Skin of body (tissue), 3 donors: ENCODE measurements at places on chromosomes 5 and 9.

GRCh38 chr5:170552621-170553115, 48.8 kb downstream of the KCNIP1 start:
- peak; percentile 94 for DNase-seq

- no peak for DNase-seq
Observed at GRCh38 chr5:102283102-102283797, 12.8 kb downstream of the SLCO4C1 start.

DNA sequence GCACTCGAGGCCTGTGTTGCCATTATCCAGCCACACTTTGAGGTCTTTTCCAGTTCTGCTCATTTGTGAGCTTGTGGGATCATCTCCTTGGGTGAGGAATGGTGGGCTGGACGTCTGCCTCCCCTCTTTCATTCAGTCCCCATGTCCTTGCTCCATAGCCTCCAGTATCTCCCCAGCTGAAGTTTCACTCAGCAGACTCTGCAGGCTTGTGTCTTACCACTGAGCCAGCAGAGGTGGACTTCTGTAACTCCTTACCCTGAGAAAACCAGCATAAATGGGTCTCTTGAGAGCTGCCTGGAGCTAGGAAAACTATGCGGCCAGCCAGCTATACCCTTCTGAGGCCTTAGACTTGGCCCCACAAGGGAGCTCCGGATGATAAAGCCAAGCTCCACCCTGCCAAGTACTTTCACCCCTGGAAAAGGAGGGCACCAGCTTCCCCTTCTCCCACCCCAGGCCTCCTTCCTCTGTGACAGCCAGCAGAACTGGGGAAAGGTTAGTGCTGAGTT, 12.2 kb downstream of the IRF1 start:
- no peak for DNase-seq

DNA sequence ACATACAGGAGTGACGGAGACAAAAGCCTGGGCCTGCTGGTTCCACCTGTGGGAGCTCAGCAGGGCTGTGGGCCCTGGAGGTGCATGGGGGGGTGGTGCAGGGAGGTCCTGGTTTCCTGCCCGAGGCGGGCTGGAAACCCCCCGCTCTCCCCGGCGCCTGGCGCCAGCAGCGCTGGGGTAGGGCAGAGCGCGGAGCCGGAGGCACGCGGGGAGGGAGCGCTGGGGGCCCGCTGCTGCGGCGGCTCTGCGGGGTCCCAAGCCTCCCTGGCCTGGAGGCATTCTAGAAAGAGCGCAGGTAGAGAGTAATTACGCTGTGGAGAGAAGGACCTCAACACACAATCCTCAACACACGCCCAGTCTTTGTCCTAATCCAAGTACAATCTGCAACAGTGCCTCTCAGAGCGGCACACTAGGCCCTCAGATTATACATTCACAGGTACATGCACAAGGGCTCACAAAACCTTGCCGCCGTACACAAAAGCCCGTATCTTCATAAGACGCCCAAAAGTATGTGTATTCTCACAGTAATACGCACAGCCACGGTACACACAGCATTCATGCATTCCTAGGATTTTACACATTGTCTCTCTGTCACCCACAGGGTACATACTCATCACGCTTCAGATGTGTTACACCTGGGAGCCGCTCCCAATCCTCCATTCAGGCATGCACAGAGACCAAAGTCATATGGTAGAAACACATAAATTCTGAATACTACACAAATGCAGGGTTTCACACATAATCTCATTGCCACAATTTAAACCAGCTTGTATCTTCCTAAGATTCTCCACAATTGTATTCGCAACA, 2.1 kb upstream of the HAND1 start:
- no peak for DNase-seq

DNA sequence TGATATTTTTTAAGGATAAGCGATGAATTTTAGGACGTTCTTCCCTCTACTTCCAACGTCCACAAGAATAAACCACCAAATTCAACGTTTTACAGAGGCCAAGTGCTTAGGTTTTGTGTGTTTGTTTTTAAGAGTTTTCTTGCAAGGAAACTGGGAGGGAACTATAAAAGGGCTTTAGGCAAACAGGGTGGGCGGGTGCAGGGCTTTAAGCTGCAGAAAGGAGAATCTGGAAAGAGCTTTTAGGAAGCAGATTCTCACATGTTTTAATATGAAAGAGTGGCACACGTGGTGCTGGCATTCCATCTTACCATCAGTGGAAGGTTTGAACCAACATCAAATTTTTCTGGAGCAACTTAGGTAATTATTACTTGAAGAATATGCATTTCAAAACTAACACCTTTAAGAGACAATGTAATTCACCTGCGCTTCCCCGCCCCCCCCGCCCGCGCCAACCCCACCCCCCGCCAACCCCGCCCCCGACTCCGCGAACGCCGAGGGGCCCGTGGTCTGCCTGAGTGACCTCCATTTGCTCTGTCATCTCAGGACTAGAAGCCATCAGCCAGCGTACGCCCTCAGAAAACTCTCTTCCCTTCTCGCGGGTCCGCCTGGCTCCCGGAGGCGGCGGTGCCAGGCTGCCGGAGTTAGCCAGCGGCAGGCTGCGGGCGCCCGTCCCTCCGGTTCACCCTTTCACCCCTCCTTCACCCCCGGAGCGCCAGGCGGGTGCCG, 911 bp upstream of the PIK3R1 start:
- DNase-seq: peak; percentile 16

- no peak for DNase-seq
Observed at GRCh38 chr9:95074632-95075031, 242.9 kb downstream of the FANCC start.

DNA sequence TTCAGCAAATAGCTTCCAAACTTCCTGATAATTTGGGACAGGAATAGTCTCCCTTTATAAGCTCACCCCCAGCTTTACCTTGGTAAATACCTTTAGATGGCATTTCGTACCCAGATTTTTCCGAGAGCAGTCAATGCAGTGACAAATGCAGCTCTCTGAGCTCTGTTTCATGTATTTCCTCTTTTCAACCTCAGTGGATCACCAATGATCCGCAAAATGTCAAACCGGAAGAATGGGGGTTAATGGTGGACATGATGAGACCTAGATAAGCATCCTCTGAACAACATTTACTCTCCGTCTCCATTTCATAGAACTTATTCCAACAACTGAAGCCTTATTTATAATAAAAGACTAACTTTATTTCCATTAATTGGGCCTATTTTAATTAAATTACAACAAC, 227.3 kb downstream of the MCTP1 start:
- DNase-seq: no peak

- peak; percentile 16 for DNase-seq
Observed at GRCh38 chr5:83927140-83927733, 206.6 kb upstream of the HAPLN1 start.
